Fibroblast of skin of left biceps (primary cell): ENCODE measurements at places on chromosomes 5 and 9.

DNA sequence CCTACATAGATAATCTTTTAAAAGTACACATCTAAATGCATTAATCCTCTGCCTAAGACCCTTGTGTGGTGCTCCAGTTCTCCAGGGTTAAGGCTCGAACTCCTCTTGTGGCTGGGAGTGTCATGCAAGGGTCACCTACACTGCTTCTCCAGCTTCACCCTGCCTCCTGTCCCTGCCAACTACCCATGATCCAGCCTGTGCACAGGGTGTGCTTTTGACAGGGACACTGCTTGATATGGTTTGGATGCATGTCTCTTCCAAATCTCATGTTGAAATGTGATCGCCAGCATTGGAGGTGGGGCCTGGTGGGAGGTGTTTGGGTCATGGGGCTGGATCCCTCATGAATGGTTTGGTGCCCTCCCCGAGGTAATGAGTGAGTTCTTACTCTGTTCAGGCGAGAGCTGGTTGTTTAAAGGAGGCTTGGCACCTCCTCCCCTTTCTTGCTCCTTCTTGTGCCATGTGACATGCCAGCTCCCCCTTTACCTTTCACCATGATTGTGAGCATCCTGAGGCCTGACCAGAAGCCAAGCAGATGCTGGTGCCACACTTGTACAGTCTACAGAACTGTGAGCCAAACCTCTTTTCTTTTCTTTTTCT, 48.5 kb downstream of the SLC22A5 start:
- no peak for DNase-seq

GRCh38 chr5:141496038-141496437, 7.2 kb downstream of the PCDHGC5 start:
- DNase-seq = peak; percentile 76

GRCh38 chr5:94705427-94705826, 87.0 kb downstream of the SLF1 start:
- DNase-seq = no peak

- no peak for DNase-seq
Observed at GRCh38 chr9:69986970-69987369, 56.7 kb upstream of the MAMDC2 start.

DNA sequence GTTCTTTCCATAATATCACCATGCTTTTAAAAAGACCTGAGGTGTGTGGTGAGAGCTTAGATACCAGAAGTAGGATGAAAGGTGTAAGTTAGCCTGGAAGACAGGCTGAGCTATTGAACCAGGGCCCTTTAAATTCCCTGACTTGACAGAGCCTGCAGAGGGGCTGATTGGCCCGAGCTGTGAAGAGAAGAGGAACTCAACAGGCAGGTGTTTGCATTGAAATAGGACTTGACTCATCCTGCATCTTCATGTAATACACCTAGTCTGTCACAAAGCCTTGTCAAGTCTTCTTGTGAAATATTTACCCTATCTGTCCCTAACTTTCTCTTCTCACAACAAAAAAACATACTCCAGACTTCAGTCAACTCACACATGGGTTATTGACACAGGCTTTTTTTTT, 16.6 kb upstream of the ANP32B start:
- no peak for DNase-seq

DNA sequence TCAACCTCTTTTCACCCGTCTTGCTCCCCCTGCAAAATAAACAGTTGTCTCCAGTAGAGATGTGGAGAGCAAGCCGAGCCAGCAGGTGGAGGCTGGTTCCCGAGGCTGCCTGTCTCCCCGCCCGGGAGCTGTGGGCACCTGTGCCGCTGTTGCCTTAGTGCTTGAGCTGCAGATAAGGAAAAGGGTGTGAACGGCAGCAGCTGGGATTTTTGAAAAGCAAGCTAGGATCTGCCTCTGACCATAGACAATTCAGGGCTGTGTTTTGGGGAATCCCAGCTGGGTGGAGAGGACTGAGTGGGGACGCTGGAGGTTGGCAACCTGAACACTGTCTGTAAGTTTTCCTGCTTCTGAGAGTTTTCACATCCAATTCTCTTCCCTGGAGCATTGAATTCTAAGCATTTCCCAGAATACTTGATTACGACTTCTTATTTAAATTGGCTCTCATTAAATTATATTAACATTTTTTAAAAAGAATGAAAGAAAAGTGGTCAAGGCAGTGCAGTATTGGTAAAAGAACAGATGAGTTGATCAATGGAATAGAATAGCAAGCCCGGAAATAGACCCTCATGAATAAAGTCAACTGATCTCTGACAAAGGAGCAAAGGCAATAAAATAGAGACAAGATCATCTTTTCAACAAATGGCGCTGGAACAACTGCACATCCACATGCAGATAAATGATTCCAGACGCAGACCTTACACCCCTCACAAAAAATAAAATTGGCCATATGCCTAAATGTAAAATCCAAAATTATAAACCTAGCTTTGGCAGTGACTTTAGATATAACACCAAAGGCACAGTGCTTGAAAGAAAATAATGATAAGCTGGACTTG, 9.7 kb downstream of the WNK2 start:
- no peak for DNase-seq

DNA sequence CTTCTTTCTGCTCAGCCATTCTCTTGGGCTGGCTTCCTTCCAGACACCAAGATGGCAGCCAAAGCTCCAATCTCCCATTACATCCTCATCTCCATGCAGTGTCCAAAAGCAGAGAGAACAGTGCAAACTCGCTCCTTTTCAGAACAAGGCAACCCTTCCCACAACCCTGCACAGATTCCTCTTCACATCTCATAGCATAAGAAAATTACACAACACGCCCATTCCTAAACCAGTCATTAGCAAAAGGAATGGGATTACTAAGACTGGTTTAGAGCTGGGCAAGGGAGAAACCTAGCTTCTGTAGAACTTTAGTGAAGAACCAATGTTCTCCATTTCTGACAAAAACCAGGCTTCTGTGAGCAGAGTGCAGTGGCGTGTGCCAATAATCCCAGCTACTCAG, 51.5 kb upstream of the CTNNA1 start:
- DNase-seq = no peak

GRCh38 chr5:40521925-40522324, 157.8 kb upstream of the PTGER4 start:
- no peak for DNase-seq

DNA sequence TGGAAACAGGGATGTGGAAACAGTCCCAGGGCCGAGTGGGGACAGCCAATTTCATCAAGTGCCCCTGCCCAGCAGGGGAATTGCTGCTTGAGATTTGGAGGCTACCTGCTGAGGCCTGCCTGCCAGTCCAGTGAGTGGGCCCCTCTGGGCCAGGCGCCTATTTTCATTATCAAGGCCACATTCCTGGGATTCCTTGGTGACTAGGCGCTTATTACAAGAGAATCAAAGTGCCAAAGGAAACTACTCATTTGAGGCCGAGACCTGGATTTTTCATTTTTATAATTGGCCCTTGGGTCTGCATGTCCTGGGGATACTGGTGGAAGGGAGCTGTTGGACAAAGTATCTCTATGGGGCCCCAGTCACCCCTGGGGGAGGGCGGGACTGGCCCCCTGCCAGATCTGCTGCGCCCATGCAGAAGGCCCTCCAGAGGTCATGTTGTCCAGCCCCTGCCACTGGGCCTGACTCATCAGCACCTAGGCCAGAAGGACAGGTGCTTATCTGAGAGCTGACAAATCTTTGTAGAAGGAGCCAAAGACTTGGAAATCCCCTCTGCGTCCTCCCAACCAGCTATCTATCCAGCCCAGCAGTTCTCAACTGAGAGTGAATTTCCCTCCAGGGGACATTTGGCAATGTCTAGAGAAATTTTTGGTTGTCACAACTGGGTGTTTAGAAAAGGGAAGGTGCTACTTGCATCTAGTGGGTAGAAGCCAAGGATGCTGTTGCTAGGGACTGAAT, 45.6 kb downstream of the FOXI1 start:
- peak; percentile 30 for DNase-seq

- no peak for DNase-seq
Observed at GRCh38 chr5:173204185-173204979, 30.6 kb downstream of the NKX2-5 start.

GRCh38 chr5:59246145-59246869, 647.2 kb downstream of the PDE4D start:
- peak; percentile 89 for DNase-seq

GRCh38 chr5:154110716-154111115, 71.9 kb downstream of the MFAP3 start:
- no peak for DNase-seq

DNA sequence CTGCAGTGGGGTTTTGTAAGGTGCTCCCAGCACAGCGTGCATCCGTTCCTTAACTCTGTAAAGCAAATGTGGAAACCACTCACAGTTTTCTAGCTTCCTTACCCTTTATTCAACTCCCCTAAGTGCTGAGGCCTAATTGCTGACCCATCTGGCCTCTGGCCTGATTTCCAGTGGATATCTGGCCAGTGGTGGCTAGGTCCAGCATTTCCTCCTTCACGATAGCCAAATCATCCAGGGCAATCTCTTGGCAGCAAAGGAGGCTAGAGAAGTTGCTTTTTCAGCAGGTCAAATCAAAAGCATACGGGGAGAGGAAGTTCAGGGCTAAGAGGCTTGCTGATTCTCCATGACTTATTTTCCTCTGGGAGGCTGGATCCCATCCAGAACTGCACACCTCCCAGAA, 286.3 kb upstream of the VLDLR start:
- no peak for DNase-seq

GRCh38 chr5:125559296-125559695, 812.9 kb upstream of the ZNF608 start:
- DNase-seq = peak; percentile 91

- no peak for DNase-seq
Observed at GRCh38 chr9:89748831-89749499, 144.2 kb downstream of the GADD45G start.

- peak; percentile 78 for DNase-seq
Observed at GRCh38 chr5:125409234-125409860, 662.9 kb upstream of the ZNF608 start.

DNA sequence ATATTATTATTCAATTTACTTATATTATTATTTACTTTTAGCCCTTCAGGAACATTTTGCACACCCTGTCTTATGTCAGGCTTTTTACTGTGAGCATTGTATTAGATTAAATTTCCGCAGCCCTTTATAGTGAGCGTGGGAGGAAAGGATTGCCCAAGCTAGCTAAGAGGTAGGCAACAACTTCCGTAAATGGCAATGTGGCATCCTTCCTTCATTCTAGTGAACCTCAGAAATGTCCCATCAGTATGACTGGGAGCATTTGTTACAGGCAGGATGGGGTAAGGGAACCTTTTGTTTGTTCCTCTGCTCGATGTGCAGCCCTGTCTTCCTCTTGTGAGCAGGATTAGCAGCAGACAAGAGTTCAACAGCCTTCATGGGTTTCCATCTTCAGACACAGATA, 6.2 kb upstream of the CD180 start:
- no peak for DNase-seq

DNA sequence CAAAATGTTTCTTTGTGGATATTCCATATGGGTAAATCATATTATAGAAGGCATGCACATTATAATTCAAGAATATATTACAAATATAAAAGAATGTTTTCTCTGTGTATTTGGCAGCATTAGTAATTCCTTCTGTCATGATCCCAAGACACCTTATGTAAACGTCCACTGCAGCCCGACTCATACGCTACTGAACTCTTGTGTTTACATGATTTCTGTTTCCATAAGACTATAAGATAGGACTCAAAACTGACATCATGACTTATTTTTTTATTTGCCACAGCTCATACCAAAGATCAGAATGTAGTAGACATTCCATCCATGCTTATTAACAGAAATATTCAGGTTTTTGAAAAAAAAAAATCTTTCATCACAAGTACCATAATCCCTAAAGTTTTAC, 234.1 kb downstream of the AP3B1 start:
- DNase-seq = no peak

DNA sequence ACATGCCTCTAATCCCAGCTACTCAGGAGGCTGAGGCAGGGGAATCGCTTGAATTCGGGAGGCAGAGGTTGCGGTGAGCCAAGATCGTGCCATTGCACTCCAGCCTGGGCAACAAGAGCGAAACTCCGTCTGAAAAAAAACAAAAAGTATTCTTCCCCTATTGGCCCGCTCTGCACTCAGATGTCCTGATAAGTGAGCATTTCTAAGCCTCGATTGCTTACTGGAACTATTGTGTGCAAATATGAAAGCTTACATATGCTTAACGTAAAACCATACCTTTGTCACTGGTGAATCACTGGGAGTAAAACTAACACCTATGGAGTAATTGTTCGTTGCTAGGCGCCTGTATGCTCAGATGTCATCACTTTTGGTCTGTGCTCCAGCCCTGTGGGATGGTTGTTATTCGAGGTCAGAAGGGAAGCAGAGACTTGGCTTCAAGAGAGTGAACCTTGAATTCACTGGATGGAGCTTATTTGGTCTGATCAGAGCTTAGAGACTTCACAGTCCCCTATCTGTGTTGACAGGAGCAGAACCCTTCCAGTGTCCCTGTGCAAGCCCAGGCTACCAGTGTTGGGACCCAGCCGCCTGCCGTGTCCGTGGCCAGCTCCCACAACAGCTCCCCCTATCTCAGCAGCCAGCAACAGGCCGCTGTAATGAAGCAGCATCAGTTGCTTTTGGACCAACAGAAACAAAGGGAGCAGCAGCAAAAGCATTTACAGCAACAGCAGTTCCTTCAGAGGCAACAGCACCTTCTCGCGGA, 25.3 kb upstream of the LTC4S start:
- DNase-seq = no peak

DNA sequence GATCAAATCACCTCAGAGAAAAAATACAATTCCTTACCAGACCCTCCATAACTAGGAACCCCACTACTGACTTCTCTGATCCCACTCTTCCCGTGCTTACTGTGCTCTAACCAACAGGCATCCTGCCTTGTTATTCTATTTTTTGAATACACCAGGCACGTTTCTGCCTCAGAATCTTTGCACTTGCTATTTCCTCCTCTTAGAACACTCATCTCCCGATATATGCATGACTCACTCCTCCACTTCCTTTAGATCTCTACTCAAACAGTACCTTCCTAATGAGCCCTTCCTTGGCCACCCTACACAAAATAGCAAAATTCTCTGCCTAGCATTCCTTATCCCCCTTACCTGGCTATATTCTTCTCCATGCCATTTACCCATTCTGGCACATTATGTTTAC, 43.9 kb downstream of the MAPKAP1 start:
- no peak for DNase-seq

DNA sequence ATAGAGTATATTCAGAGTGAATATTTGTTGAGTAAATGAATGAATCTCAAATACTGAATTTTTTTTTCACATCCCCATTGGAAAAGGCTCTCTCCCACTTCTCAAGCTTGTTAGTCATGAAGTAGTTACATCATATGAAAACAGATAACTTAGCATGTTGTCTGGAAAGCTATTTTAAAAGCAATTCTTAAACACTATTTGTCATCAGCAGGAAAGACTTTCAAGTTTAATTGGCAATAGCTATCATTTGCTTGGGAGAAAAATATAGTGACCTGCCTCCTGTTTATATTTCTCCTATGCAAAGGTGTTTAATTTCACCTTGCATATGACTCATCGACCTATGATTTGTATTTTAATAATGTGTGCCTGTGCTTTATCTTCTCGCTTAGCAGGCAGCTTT, 499.8 kb upstream of the GRIA1 start:
- no peak for DNase-seq
